ENCODE measurements at places on chromosomes 2 and 18.
A peak's percentile ranks its signal among the peaks of the same experiment; 100 is the strongest.

GRCh38 chr2:131566371-131566770, 38.7 kb downstream of the CCDC74A start:
- DNase-seq = no peak

GRCh38 chr18:3649633-3650426, 199.9 kb downstream of the TGIF1 start:
- no peak for DNase-seq

DNA sequence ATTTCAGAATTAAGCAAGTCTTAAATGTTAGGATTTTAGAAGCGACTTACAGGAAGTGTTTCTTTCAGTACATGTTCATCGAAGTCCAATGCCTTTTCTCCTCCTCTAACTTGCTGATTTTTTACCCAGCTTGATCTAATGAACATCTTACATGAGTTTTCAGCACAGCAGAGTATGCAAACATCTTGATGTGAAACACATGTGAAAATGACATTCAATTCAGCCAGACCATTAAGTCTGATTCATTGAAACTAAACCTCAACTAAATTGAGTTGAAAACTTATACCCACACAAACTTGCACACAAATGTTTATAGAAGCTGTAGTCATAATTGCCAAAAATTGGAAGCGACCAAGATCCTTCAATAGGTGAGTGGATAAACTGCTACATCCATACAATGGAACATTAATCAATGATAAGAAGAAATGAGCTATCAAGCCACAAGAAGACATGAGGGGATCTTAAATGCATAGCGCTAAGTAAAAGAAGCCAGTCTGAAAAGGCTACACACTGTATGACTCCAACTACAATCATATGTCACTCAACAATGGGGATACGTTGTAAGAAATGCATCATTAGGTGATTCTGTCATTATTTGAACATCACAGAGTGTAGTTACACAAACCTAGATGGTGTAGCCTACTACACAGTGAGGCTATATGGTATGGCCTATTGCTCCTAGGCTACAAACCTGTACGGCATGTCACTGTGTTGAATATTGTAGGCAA, 18.5 kb downstream of the PSTPIP2 start:
- DNase-seq = no peak

DNA sequence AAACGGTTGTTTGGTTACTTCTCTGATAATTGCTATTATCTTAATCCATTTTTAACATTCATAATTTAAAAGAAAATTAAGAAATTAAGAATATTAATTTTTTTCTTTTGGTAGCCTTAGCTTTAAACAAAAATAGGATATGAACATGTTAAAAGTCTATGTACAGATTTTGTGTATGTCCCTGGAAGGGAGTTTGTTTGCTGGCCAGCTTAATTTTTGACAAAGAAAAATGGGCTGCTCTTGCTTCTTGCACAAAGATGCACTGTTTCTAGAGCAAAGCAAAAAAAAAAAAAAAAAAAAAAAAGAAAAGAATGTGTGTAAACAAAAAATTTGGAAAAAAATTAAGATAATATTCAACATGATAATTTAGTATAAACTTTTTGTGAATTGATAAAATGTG, 1.3 kb downstream of the RFTN2 start:
- DNase-seq = no peak

- no peak for DNase-seq
These were observed 143.4 kb downstream of the TMEM17 start for GRCh38 chr2:62362561-62362960.

DNA sequence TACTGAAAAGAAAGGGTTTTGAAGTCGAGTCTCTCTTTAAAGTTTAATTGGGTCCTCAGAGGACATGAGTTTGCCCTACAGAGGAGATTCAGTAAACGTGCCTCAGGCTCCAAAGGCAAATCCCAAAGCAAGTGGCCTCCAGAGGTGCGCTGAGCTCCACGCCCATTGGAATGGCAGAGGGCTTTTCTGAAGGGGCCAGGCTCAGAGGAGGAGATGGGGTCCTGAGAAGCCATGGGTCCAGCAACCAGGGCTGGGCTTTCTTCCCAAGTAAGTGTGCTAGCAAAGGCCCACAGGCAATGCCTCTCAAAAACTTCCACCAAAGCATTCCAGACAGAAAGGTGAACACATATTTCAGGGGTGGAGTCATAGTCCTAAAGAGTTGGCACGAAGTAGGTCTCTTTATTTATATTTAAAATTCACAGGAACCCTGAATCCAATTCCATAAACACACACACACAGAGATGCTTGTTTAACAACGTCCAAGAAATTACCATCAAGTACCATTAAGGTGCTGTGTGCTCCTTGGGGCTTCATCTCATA, 93.0 kb upstream of the SH3BP4 start:
- DNase-seq = no peak

DNA sequence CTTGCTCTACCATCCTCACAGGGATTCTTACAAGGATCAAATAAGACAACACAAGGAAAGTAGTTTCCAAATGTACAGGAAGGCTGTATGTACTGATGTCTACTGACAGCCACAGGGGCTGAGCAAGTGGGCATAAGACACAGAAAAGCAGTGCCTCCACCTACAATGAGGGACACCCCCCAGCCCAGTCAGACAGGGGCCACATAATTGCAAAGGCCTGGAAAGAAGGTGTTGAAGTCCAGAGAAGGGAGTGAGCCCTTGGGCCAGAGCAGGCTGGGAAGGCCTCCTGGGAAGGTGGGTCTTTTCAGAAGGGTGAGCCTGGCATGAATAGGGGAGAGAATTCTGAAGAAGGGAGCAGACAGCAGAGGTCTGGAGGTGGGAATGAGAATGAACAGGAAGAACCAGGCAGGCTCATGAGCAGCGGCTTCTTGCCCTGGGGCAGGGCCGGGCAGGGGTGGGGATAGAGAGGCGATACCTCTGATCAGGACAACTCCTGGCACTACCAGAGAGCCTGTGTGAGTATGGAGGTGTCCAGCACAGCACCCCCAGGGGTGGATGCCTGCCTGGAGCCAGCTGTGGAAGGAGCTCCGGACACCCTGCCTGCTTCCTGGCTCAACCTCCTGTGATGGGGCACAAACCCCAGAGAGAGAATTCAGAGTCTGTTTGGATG, 30.1 kb downstream of the HS1BP3 start:
- DNase-seq = peak; percentile 61

DNA sequence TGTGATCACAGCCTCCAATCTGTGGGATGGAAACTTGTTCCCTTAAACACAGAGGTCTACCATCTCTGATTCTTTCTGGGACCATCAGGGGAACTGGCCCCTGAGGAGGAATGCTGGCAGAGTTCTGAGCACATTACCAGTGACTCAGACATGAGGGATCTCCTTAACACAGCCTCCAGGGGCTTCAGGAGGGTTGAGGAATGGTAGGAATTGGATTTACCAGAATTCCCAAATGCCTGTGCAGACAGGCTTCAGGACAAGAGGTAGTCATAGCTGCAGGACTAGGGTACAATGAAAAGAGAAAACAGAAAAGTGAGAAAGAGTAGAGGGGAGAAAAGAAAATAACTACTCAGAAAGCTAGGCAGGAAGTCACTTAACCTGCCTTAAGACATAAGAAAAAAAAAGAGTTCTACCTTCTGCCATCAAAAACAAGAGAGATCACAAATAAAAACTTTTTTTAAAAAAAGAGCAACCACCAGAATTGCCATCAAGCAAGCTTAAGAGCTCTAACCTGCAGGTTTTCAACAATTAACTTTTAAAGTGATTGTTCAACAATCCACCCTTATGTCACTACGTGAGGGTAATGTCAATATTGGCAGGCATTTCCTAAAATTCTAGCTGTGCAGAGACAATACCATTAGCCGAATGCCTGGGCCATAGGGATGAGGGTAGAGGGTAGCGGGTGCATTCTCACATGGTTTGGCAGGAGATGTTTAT, 524.4 kb downstream of the BCL11A start:
- DNase-seq = no peak
